ENCODE measurements at places on chromosomes 16 and 17. TPM values are rescaled to one million over a fixed set of nuclear protein-coding genes. Genes with fewer than 3 reads are reported as not detected.

DNA sequence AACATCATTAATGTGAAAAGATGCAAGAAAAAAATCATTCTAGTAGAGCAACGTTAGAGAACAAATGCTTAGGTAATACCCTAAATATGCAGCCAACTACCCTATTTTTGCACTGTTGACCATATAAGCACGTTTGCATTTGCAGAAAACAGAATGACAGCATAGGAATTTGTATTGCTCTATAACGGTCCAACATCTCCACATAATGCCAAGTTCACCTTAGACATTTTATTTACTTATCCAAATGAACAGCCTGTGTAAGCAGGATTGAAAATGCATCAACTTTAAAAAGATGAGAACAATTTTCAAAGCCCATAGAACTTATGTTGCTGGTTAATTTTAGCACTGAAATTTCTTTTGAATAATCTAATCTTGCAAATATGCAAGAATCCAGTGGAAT, 19.1 kb upstream of the RSL1D1 start:
- DNase-seq, result no peak

KRTAP2-1 gene
- total RNA-seq, result not detected

RAB26 gene
- total RNA-seq, result 9.9 TPM

- no peak for DNase-seq
Observed at GRCh38 chr16:4433914-4434787, 8.5 kb downstream of the DNAJA3 start.

KRTAP16-1 gene
- total RNA-seq, result not detected

CD300H gene
- total RNA-seq, result not detected

QPRT gene
- total RNA-seq, result 92.3 TPM

KRTAP9-2 gene
- total RNA-seq, result not detected

- no peak for DNase-seq
Observed at GRCh38 chr17:1490643-1491442, 1.6 kb downstream of the MYO1C start.

LPO gene
- not detected for total RNA-seq

GRCh38 chr17:29620271-29620670, 2.4 kb downstream of the CORO6 start:
- no peak for DNase-seq

KRT25 gene
- not detected for total RNA-seq

ITGAX gene
- not detected for total RNA-seq

DNA sequence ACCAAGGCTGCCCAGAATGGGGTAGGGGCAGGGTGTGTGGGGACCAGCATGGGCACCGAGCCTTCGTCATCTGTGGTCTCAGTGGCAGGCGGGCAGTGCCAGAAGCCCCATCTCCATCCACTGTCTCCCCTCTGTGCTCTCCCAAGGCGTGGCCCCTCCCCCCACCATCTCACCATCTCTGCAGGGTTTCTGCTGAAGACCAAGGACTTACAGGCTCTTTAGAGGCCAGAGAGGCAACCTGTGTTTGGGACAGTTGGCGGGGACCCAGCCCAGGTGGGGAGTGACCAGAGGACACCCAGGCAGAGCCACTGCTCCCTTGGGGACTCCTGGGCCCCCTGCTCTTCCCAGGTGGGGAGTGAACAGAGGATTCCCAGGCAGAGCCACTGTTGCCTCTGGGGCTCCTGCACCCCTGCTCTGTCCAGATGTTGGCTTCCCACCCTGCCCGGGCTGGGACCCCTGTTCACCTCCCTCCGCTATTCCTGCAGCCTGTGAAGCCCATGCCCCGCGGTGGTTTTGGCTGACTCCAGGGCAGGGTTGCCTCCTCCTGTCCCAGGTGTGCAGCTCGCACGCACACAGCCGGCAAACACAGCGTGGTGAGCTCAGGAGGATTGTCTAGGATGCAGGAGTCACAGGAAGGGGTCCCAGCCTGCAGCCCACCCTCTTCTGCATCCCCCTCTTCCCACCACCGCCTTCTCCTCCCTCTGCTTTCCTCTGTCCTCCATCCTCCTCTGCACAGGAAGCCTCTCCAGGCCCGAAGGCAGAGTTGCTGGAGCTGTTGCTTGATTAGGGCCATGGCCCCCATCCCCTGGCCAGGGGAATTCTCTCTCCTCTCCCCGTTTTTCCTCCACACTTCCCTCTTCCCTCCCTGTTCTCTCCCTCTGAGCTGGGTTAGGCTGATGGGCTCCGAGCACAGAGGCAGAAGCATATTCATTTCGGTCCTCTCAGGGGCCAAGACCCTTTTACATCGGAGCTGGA, 45.0 kb downstream of the SLC7A5 start:
- no peak for DNase-seq

GRCh38 chr17:39036009-39036408, 68.8 kb upstream of the FBXO47 start:
- DNase-seq, result no peak

GRCh38 chr17:29566473-29567303, at the start of gene ABHD15:
Gene ABHD15 (minus strand): TSS chr17:29567037. CDS start chr17:29566966, 71 bp downstream.
- peak; percentile 75 for DNase-seq

- no peak for DNase-seq
Observed at GRCh38 chr17:72334205-72334604, 213.4 kb downstream of the SOX9 start.

GRCh38 chr17:55067697-55068439, 99.3 kb downstream of the STXBP4 start:
- DNase-seq, result no peak

CBX2 gene
- total RNA-seq, result 72.0 TPM

DNA sequence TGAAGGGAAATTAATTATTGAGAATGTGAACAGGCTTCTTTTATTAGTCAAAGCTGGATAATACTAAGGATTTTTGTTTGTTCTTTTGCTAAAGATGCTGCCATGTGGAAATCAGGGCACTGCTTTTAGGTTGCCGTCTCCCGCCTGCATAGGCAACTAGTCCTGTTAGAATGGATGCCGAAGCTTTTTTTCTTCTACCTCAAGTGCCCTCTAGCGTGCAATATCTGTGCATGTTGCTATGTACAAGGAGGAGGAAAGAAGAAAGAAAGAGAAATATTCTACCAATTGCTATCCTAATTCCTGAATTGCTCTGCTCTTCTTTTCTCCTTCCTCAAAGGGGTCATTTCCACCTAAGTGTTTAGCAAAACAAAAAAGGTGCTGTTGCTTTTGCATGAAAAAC, 5.2 kb upstream of the CDH8 start:
- DNase-seq, result no peak

MAZ gene
- total RNA-seq, result 294 TPM

DNA sequence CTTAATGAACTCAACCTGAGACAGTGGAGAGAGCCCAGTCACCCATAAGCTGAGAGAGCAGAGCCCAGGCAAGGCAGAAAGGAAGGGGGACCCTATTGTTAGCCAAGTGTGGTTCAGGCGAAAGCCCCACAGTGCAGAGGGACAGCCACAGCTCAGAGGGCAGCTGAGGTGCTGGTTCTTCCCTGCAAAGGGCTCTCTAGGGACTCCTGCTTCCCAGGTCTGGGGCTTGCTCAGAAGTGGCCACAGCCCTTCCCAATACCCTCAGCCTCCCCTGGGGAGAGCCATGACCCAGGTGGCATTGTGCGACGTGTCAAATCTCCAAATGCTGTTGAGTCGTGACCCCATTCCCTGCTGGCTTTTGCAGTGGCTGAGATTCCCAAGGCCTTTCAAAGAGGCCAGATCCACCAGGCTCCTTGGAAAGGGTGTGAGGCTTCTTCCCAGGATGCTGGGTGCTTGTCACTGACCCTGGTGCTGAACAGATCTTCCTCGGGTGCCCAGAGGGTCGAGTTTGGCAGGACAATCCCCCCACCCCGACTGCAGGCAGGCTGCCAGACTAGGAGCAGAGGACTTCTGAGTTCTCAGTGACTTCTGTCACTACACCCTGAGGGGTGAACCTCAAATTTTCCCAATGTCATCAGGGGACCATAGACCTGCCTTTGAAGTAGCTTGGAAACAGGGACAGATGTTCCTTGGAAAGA, 2.5 kb upstream of the CCL17 start:
- no peak for DNase-seq

CTNS gene
- 17.4 TPM for total RNA-seq

MAP3K3 gene
- total RNA-seq, result 10.5 TPM

- peak; percentile 93 for DNase-seq
Observed at GRCh38 chr16:66608241-66609138, 4.0 kb downstream of the CMTM3 start.

GRCh38 chr16:2859686-2860265, 1.8 kb upstream of the PRSS22 start:
- no peak for DNase-seq

DNA sequence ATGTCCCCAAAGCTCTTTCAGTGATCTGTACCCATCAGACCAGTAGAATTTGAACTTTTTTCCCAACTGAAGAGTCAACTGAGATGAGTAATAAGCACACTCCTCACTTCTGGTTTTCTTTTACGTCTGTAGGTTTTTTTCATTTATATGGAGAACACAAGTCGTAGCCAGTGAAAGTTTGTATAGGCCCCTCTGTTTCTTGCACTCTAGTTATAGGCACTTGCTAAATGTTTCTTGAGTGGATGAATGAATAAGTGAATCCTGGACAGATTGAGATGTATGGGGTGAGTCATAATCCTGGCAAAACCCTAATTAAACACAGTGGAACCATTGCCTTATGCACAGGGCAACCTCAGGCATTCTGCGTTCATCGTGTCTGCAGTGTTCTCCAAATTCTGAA, 193.7 kb upstream of the TBX2 start:
- DNase-seq, result no peak

GRCh38 chr17:28228109-28228840, 90.7 kb upstream of the TMEM97 start:
- no peak for DNase-seq

DNA sequence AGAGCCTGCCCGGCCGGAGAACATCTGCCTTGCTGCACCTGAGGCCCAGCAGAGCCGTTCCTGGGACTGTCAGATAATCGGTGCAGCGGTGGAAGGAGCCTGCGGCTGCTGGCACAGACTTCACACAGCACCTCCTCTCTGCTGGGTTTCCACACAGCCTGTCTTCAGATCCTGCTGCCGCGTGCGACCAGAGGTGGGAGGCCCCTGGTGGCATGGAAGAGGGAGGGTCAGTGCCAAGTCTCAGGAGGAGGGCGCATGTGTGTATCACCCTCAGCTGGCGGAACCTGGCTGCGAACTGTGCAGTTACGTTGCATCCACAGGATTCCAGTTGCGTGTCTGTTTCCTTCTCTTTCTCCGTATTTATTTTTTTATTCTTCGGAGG, 3.3 kb downstream of the CDK5R1 start:
- DNase-seq, result no peak

DNA sequence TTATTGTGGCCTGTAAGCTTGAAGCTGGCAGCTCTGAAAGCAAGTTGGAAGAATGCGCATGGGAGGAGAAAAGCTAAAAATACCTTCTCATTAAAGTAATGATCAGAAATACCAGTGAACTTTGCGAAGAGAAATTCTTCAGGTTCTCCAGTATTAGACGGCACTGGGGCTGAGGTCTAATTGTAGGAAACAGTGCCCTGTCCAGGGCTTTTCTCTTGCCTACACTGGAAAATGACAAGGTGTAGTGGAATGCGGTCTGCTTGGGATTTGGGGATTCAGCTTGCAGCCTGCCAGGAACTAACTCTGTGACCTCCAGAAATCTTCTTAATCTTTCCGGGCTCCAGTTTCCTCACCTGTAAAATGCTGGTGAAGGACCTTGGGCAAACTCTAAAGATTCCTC, 53.3 kb upstream of the KCNJ16 start:
- DNase-seq, result no peak

GRCh38 chr17:46001390-46002310, 2.6 kb downstream of the STH start:
- DNase-seq, result no peak

- no peak for DNase-seq
Observed at GRCh38 chr17:10226930-10227695, 28.7 kb upstream of the GAS7 start.

DNA sequence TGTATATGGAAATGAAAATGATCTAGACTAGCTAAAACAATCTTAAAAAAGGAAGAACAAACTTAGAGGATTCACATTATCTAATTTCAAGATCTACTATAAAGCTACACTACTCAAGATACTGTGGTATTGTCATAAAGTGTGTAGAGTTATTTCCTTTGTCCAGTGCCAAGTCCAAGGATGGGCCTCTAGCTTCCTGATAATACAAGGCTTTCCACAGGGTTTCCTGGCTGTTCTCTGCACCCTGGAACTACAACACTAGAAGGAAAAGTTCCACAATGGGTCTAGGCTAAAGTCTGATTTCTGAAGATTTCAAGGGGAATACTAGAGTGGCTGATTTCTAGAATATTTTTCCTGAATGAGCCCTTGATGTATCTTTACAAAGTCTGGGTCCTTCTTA, 34.2 kb downstream of the TBC1D3B start:
- no peak for DNase-seq

DNA sequence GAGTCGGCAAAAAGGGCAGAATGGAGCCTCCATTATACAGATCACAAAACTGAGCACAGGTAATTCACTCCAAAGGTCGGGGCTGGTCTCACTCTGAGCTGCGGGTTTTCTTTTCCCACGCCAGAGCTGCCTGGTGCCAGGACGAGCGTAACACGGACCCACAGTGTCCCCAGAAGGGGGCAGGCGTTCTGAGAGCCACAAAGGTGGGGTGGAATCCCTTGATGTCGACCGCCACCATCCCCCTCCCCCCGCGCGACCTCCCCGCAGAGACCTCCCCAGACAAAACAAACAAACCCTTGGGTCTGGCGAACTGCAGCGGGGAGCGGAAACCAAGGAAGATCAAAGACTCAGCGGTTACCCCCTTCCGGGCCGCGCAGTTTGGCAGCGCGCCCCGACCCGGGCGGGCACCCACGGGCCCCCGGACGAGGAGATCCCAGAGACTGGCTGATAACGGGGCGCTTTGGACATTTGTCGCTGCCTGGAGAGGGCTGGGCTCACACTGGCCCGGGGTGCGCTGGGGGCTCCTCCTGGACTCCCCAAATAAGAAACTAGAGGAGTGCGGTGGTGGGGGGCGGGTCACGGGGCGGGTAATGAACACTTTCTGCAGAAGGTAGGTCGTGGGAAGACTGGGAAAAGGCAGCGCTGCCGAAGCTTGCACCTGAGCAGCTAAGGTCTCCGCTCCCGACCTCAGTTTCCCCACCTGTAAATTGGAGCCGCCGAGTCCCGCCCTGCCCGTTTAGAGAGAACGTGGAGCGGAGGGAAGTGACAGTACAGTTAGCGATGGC, 664 bp upstream of the NKD1 start:
- DNase-seq, result no peak

UTS2R gene
- 0.97 TPM for total RNA-seq

SLC2A4 gene
- 1.2 TPM for total RNA-seq

All from type B pancreatic cell (in vitro differentiated cells).